Lower lobe of right lung (tissue), 2 donors: ENCODE measurements at places on chromosomes 4 and X. TPM values are rescaled to one million over a fixed set of nuclear protein-coding genes. Genes with fewer than 3 reads are reported as not detected.

Gene MID2
- 20.3 TPM for total RNA-seq

Gene SEL1L3
- 70.5 TPM for total RNA-seq

Gene GNRHR
- not detected for total RNA-seq

GRCh38 chrX:8981723-8982122 is 52.2 kb downstream of the FAM9B start:
- no peaks in the 10 kb centered on the region for H3K36me3 ChIP-seq
- H3K4me3 ChIP-seq: no peak overlapping the region
- DNase-seq: no peak
- H3K27me3 ChIP-seq: no peaks in the 10 kb centered on the region

GRCh38 chr4:126328914-126329313 is 1014.2 kb downstream of the FAT4 start:
- H3K27me3 ChIP-seq: no peaks in the 10 kb centered on the region
- no peaks in the 10 kb centered on the region for H3K36me3 ChIP-seq
- H3K4me1 ChIP-seq: no peaks in the 10 kb centered on the region
- H3K27ac ChIP-seq: no peak overlapping the region
- no peak for DNase-seq
- H3K4me3 ChIP-seq: no peak overlapping the region

GRCh38 chr4:105225500-105225899 is 78.8 kb downstream of the TET2 start:
- H3K27ac ChIP-seq: no peak overlapping the region
- no peaks in the 10 kb centered on the region for H3K4me1 ChIP-seq
- no peak overlapping the region for H3K4me3 ChIP-seq
- H3K36me3 ChIP-seq: no peaks in the 10 kb centered on the region
- DNase-seq: no peak

DNA sequence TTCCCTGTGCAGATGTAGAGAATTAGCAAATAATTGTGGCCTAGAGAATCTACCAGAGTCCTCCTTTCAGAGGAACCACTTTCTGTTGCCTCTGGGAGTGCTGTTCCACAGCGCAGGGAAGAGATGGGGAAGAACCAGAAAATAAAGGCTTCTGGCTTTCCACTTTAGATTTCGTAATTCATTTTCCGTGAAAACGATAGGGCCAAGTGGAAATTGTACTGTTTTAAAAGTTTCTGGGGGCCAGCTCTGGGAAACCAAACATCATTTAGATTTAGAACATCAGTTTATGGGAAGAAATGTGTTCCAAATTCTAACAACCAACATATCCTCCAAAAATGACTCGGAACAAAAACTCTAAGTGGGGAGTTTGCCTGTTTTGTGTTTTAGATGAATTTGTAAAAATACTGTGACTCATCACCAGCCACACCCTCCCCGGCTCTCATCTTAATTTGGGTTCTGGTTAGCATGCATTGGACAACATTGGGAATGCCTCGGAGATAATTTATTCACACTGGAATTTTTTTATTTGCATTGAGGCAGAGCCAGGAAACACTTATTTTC is 65.2 kb upstream of the LNX1 start:
- no peaks in the 10 kb centered on the region for H3K36me3 ChIP-seq
- H3K27me3 ChIP-seq: no peaks in the 10 kb centered on the region
- H3K27ac ChIP-seq: peak overlapping the region; percentile 19
- no peak overlapping the region for H3K4me3 ChIP-seq

DNA sequence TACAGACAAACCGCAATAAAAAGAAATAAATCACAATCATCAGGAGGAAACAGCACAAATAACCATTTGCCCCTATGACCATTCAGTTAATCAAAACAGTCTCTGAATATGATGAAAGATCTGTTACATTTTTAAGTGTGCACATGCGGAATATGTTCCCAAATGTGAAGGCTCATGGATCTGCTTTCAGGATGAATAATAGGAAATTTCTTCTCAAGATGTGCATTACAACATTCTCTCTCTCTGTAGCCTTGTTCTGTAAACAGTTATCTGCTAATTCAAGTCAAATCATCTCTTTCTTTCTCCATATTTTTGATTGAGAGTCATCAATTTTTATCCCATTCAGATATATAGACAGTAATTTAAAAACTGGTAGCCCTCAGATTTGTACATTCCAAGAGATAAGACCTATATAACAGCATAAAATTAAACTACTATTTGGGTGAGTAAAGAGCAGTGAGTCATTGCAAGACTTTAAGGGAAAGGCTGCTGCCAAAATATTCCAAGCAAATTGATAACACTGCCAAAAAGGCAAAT is 433.9 kb upstream of the ATOH1 start:
- H3K4me1 ChIP-seq: no peaks in the 10 kb centered on the region
- no peaks in the 10 kb centered on the region for H3K27me3 ChIP-seq
- DNase-seq: no peak
- H3K4me3 ChIP-seq: no peak overlapping the region
- H3K36me3 ChIP-seq: no peaks in the 10 kb centered on the region

DNA sequence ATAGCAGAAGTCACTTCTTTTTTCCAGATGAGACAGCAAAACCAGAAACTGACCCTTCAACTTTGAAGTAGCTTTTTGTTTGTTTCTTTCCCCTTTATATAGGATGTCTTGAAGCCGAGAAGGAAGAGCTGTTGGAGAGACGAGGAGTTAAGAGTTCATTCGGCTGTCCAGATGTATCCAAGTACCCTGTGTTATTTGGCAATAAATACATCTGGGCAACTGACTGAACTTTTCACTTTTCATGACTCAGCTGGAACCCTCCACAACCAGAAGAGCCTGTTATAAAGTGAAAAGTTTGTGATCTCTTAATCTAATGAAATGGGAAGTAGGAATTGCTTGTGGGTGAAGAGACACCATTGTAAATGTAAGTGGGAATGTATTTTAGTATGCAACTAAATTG is 131.2 kb downstream of the HTR2C start:
- H3K27me3 ChIP-seq: no peaks in the 10 kb centered on the region
- no peak for DNase-seq
- H3K36me3 ChIP-seq: no peaks in the 10 kb centered on the region
- no peaks in the 10 kb centered on the region for H3K4me1 ChIP-seq
